ENCODE measurements at places on chromosomes 2 and 18.

DNA sequence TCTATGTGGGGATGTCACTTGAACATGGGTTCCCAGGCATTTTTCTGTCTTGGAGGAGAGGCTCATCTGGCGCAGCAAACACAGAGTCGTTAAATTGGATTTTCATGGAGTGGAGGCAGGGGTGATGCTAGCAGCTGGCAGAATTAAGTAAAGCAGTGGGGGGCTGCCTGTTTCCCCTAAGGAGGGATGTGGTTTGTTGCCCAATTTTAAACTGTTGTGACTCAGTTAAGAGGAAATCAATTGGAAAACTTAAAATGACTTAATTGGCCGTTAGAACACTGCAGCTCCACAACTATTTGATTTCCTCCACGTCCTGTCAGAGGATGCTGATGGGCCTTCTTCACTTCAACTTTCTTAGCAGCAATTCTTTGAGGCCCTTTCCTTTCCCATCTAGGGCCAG lies 354.1 kb upstream of the ATP5MC3 start:
- DNase-seq: no peak

- no peak for DNase-seq
Measured at GRCh38 chr2:203600286-203600685, 65.2 kb upstream of the RAPH1 start.

DNA sequence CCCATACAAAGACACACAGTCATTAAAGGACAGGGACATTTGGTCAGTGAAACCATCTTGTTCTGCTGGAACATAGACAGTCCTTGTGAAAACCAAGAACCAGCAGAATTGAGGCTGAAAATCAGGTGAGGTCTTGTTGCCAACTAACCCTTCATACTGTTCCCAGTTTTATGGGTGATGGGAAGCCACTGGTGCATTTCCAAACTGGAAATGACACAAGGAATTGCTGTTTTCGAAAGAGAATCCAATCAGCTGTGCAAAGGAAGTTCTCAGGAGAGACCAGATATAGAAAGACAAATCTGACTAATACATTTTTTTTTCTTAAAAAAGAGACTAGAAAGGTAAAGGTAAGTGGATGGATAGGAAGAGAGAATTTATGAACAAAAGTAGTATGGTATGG lies 948.2 kb downstream of the TSN start:
- DNase-seq: no peak

DNA sequence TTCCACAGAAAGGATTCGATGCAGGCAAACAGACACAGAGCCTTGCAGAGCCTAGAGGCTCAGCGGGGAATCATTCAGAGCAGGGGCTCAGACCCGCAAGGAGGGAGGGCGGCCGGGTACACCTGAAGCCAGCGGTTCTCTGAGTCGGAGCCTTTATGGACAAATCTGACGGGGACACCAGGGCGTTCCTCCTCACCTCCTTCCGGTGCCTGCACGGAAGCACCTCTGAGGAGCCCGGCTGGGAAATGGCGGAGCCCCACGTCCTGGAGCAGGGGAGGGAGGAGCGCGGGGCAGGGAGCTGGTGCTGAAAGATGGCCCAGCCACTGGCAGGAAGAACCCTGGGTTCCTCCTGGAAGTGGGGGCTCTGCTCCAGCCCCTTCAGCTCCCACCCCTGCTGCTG lies 193.5 kb upstream of the ALKAL2 start:
- DNase-seq: no peak

DNA sequence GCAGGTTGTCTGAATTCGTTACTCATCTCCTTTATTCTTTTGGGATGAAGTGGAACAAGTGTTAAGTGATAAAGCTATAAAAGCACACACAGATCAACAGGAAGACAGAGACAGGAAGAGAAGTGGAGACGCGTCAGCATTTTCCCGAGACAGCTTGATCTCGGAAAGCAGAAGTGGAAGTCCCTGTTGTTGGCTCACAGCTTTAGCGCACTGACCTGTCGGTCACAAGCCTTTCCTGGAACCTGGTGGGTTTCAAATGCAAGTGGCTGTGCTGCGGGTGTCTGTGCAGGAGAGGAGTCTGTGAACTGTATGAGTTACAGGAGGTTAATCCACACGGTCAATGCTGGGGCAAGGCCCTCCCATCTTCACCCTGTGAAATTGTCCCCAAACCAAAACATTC lies 116.6 kb upstream of the PELI1 start:
- DNase-seq: no peak

- DNase-seq: no peak
Measured at GRCh38 chr2:102618452-102619413, 620 bp upstream of the SLC9A2 start.

DNA sequence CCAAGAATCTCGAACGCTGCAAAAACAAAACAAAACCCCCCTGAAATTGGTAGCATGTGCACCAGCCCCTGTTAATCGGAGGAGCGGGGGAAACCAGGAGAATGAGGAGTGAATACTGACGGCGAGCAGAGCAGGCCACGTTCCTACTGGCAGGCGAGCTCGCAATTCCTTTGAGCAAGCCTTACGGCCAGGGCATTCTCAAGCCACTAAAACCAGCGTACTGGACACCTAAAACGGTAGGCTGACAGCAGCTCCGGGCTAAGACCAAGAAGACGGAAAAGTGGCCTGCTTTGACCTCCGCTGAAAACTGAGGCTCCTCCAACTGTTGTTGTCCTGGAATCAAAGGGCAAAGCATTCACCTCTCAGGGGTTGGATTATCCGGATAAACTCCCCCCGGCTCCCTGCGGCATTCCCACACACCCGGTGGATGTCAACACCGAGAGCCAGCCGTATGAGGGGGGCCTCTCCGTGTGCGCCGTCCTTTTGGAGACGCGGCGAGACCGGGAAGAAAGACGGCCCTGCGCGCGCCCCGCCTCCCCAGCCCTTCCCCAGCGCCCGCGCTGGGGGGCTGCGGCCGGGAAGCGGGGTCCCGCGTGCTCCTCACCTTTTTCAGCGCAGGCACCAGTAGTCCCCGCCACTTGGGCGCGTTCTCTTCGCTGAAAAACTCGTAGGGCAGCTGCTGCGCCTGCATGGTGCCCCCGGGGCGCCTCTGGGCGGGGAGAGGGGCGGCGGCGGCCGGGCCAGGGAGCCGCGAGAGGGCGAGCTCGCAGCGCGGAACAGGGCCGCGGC lies 925 bp downstream of the SOS1 start:
- no peak for DNase-seq

- no peak for DNase-seq
Measured at GRCh38 chr2:230053753-230054478, 14.8 kb downstream of the SLC16A14 start.

- DNase-seq: no peak
Measured at GRCh38 chr2:97742381-97742847, 29.0 kb downstream of the ZAP70 start.

GRCh38 chr2:233093166-233093448 lies 33.0 kb downstream of the INPP5D start:
- DNase-seq: no peak

GRCh38 chr2:149047118-149047517 lies 8.6 kb downstream of the LYPD6B start:
- DNase-seq: no peak

DNA sequence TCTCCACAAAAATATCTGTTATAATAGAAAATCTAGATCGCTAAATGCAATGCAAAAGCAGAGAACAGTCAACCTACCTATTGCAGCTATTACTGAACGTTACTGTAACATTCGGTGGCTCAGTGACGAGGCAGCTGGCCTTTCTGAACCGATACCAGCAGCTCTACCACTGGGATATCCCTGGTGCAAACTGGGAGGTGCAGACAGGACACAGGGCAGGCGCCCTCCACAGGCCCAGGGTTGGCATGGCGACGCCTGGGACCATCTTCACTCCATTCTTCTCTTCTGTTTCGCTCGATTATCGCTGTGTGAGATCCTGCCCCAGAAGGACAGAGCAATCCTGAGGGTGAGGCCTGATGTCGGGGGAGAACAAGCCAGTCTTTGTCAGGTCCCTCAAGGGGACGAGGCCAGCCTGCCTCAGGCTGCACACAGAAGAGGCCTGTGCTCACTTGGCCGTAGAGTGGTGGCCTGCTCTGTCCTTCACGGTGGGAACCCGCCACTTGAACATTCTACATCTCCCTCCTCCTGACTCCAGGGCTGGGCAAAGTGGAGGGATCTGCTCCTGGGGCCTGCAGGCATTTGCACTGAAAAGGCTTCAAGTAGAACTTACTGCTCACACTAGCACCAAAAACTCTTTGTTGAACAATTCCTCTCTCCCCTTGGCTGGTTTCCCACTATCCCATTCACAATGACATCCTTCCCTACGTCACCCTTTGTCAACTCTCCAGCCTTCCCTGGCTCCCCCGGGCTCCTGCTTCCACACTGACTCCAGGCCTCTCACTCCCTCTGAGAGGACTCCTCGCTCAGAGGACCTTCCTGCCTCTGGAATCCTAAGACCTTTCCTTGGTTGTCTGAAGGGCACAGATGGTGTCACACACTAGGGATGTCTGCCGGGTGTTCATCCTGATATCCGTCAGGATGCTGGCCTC lies 49.7 kb downstream of the CYRIA start:
- no peak for DNase-seq

- DNase-seq: no peak
Measured at GRCh38 chr2:159853101-159853500, 55.1 kb upstream of the CD302 start.

DNA sequence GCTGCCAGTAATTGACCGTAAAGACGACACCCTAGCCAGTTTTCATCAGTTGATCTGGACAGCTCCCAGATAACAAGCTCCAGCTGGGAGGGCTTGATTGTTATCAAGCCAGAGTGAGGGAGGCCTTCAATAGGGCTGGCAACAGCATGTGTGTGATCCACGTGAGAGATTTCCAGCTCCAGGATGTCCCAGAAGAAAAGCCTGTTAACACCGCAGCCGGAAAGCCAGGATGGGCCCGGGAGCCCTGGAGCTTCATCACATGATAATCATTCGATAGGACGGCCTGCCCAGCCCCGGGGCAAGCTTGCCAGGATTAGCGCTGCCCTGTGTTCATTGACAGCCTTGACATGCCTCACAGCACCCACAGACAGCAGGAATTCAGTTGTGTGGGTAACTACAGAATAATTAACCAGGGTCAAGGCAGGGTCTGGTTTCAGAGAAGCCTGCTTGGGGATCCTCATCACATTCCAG lies 182.5 kb downstream of the C1D start:
- DNase-seq: no peak

GRCh38 chr2:25819597-25820039 lies 58.7 kb downstream of the ASXL2 start:
- no peak for DNase-seq

GRCh38 chr2:147174824-147175254 lies 670.0 kb upstream of the ACVR2A start:
- DNase-seq: no peak

GRCh38 chr2:152319822-152320570 lies 15.0 kb upstream of the FMNL2 start:
- no peak for DNase-seq

DNA sequence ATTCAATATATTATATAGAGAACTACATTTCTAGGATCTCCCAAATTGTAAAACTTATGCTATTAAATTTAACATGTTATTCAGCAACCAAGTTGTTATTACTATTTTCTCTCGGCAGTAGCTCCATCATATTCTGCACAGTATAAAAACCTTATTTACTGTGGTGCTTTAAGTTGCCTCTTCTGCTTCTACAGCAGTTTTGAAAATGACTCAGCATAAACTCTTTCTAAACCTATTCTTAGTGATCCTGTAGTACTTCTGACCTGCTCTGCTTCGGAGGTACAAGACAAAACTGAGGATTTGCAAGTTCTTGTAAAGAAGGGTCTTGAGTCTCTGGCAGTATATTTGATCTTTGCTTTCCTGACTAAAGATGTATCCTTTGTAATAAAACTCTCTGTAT lies 567.2 kb downstream of the TMX3 start:
- DNase-seq: no peak

DNA sequence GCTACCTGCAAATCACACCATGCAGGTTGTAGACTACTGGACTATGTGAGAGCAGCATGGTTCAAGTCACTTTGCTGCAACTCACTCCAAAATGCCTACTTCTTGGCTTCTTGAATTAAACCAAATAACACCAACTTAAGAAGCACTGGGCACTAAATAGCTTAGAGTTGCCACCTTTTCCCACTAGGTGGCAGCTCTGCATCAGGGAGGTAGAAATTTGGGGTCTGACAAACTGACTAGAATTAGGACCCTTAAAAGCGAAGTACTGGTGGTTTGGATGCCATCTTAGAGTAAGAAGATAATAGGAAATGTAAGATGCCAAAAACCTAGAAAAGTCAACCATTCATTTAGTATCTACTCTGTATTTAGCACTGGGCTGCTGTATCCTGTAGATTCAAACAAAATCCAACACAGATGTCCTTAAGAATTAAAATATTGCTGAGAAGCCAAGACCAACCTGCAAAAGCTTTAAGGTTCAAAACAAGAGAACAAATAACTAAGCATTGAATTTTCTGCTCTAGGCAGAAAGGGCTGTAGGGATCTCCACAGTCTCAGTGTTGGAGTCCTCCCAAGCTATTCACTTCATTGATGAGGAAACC lies 65.5 kb downstream of the CCBE1 start:
- DNase-seq: no peak

- no peak for DNase-seq
Measured at GRCh38 chr18:71045331-71046065, 756.7 kb downstream of the SOCS6 start.

DNA sequence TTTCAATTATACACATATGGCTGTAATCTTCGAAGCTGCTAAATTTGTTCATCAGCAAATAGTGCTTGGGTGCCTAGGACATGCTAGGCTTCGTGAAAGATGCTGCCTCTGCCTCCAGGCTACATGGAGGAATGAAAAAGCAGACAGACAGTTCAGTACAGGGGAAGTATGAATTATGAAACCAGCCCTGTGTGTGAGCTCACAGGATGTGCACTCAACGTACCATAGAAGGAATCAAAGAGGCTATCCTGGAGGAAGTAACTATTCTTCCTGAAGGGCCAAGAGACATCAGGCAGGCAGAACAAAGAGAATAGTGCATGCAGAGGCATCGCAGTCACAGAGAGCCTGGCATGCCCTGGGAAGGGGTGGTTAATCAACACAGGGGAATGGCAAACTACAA lies 61.4 kb downstream of the DYM start:
- DNase-seq: no peak

GRCh38 chr18:63553081-63553480 lies 10.9 kb downstream of the SERPINB12 start:
- no peak for DNase-seq

- DNase-seq: no peak
Measured at GRCh38 chr2:172086241-172087206, 1.2 kb downstream of the DLX1 start.

GRCh38 chr2:152475982-152476381 lies 141.0 kb downstream of the FMNL2 start:
- no peak for DNase-seq
